ENCODE measurements at places on chromosomes 1 and 21. TPM values are rescaled to one million over a fixed set of nuclear protein-coding genes. Genes with fewer than 3 reads are reported as not detected.

The TBX19 gene
- total RNA-seq: 3.5 TPM

The PRAMEF10 gene
- not detected for total RNA-seq

The SFT2D2 gene
- total RNA-seq: 87.6 TPM

The GJA4 gene
- total RNA-seq: 20.0 TPM

The S100PBP gene
- total RNA-seq: 34.9 TPM

The PERM1 gene
- 0.35 TPM for total RNA-seq

The OLIG2 gene
- not detected for total RNA-seq

The SPRR4 gene
- total RNA-seq: not detected

The TOE1 gene
- 8.2 TPM for total RNA-seq

DNA sequence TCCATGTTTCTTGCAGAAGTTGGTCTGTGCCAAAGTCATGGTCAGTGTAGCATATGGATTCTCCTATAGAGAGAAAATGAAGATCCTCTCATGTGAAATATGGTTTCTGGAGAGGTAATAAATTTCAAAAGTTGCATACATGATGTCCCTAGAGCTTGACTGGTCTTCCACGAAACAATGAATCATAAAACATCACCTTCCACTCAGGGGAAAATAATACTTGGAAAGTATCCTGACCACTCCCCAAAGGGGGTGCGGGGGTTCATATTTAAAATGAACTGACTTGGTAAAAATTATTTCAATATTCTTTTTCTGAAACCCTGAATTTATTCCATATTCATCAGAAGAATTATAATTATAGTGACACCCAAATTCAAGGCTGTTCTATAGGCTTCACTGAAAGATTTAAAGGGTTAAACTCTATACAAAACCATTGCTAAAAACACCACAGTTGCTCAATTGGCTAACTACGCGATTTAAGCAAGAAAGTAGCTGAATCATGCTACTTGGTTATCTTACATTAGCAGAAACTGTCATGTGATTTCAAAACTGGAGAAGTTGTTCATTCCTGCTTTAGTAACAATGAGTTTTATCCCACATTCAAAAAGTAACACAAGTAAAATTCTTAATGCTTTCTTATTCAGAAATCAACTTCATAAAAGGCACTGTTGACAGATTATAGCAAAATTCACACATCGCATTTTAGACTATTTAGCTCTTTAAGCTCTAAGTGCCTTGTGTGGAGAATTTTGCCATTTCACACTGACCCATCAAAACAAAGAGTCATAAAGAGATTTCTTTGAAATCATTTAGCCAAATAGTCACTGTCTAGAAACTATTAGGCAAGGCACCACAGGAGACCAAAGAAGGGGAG is 5.3 kb downstream of the CREG1 start:
- peaks cover 26% of the 10 kb centered on the region for H3K4me1 ChIP-seq
- H3K27ac ChIP-seq: peak overlapping the region; percentile 73
- peaks cover 42% of the 10 kb centered on the region for H3K36me3 ChIP-seq
- peak overlapping the region; percentile 9 for H3K4me3 ChIP-seq

GRCh38 chr1:78291872-78292271 is 198.9 kb upstream of the PTGFR start:
- H3K27me3 ChIP-seq: no peaks in the 10 kb centered on the region
- H3K4me1 ChIP-seq: no peaks in the 10 kb centered on the region
- H3K36me3 ChIP-seq: no peaks in the 10 kb centered on the region
- H3K27ac ChIP-seq: no peak overlapping the region

GRCh38 chr21:31937303-31937702 is 64.5 kb downstream of the HUNK start:
- DNase-seq: no peak
- no peaks in the 10 kb centered on the region for H3K4me1 ChIP-seq
- no peaks in the 10 kb centered on the region for H3K27me3 ChIP-seq
- no peaks in the 10 kb centered on the region for H3K36me3 ChIP-seq

DNA sequence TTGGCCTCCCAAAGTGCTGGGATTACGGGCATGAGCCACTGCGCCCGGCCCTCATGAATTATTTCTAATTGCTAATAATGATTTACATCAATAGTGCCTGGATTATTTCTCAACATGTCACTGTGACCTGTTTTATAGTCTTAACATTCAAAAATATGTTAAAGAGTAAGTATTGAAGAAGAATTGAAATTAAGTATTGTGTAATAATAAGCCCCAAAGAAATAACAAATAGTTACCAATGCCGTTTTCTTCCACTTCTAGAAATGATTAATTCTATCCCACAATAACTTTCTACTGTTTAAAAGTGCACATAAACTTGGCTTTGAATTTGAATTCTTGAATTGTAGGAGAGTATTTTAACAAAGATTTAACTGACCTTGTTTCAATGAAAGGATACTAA is 19.5 kb downstream of the SPATA17 start:
- H3K27me3 ChIP-seq: no peaks in the 10 kb centered on the region
- no peak overlapping the region for H3K4me3 ChIP-seq
- no peaks in the 10 kb centered on the region for H3K4me1 ChIP-seq
- no peak for DNase-seq
- no peaks in the 10 kb centered on the region for H3K36me3 ChIP-seq

GRCh38 chr1:182395906-182396305 is 4.3 kb upstream of the GLUL start:
- H3K4me1 ChIP-seq: peaks cover 25% of the 10 kb centered on the region
- H3K4me3 ChIP-seq: no peak overlapping the region
- H3K27ac ChIP-seq: no peak overlapping the region
- H3K36me3 ChIP-seq: no peaks in the 10 kb centered on the region
- H3K27me3 ChIP-seq: no peaks in the 10 kb centered on the region
- DNase-seq: no peak

DNA sequence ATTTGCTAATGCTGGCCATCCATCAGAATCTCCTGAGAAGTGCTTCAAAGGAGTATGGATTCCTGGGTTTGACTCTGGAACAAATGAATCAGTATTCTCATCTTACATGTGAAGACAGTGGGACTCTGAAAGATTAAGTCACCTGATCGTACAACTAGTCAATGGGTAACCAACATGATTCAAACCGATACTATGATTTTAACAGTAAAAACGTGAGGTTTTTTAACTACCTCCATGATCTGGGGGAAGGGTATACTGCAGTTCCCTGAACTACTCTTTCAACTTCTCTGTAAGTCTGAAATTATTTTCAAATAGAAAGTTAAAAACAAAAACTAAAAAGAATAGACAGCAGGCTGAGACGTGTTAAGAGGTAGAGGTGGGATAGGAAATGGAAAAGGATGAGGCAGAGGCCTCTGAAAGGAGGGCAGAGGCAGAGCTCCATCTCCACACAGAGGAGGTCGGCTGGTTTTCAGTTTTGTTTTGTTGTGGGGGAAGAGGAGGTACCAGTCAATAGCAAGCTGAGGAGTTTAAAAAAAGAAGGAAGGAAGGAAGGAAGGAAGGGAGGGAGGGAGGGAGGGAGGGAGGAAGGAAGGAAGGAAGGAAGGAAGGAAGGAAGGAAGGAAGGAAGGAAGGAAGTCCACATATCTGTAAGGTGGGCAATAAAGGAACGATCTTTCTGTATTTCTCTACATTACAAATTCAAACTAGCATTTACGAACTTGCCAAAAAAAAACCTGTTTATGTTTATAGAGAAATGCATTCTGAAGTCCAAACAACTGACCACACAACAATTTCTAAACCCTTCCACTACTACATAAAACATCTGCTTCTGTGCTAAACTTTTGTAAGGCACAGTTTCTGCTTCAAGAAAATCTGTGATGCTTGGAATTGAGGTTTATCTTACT is 213.1 kb downstream of the RERE start:
- H3K27ac ChIP-seq: no peak overlapping the region
- H3K4me1 ChIP-seq: peaks cover 3% of the 10 kb centered on the region

GRCh38 chr1:118047006-118047649 is 117.6 kb downstream of the WDR3 start:
- no peaks in the 10 kb centered on the region for H3K36me3 ChIP-seq
- no peak overlapping the region for H3K27ac ChIP-seq
- H3K4me1 ChIP-seq: no peaks in the 10 kb centered on the region
- no peak for DNase-seq

DNA sequence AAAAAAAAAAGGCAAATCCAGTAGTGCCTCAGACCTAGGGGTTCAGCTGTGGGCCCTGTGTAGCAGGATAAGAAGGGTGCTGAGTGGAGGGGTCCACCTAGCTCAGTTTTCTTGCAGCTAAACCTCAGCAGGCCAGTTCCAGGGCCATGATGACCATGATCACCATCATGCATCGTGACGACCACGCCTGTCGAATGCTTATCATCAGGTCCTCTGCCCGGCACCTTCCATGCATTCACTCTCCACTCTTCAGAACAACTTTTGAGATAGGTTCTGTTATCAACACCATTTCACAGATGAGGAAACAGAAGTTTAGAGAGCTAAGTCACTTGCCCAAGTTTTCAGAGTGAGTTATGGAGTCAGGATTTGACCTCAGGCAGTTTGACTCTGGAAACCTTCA is 54.9 kb downstream of the ACBD3 start:
- no peak overlapping the region for H3K4me3 ChIP-seq
- H3K27ac ChIP-seq: no peak overlapping the region
- no peaks in the 10 kb centered on the region for H3K27me3 ChIP-seq
- H3K36me3 ChIP-seq: no peaks in the 10 kb centered on the region
- peak; percentile 18 for DNase-seq

GRCh38 chr21:45295576-45296365 is 8.1 kb upstream of the POFUT2 start:
- H3K4me1 ChIP-seq: peaks cover 47% of the 10 kb centered on the region
- H3K4me3 ChIP-seq: no peak overlapping the region
- H3K27me3 ChIP-seq: no peaks in the 10 kb centered on the region
- no peak for DNase-seq
- H3K36me3 ChIP-seq: no peaks in the 10 kb centered on the region

DNA sequence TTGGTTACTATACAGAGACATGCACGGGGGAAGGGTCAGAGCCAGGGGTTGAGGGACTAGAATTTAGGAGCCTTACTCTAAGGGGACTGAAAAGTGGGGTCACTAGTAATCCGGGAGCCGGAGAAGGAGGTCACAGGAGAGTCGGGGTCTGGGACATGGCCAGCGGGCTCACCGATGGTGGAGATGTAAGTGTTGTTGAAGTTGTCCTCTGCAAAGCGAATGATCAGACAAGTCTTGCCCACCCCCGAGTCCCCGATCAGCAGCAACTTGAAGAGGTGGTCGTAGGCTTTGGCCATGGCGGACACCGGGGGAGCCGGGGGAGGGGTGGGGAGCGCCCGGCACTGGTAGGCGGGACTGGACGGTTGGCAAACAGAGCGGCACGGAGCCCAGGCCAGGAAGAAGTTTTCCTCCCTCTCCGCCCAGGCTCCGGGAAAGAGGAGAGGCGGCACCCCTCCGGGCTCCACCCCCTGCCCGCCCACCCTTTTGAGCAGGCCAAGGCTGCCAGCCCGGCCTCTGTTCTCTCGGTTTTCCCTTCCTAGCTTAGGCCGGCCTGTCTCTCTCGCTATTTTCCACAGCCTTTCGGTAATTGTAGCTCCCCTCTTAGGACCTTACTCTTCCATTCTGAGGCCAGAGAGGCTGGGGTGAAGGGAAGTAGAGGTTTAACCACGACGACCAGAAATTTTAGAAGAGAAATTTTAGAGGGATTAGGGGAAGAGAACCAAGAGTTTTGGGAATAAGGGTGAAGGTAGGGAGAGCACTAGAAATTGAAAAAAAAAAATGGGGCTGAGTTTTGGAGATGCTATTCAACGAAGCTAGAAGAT is at the start of gene RAB13:
Gene RAB13, minus strand, starts transcription at position 399 of the 821 bp plus-strand sequence. Its CDS starts 103 bp downstream, at position 296.
- peak within 1 kb of the TSS; percentile 74 for H3K4me3 ChIP-seq
- no peaks in the 10 kb centered on the region for H3K27me3 ChIP-seq
- peak; percentile 93 for DNase-seq
- H3K27ac ChIP-seq: peak within 1 kb of the TSS; percentile 76
- peaks cover 14% of the 10 kb centered on the region for H3K4me1 ChIP-seq
- peaks cover 14% of the 10 kb centered on the region for H3K36me3 ChIP-seq

DNA sequence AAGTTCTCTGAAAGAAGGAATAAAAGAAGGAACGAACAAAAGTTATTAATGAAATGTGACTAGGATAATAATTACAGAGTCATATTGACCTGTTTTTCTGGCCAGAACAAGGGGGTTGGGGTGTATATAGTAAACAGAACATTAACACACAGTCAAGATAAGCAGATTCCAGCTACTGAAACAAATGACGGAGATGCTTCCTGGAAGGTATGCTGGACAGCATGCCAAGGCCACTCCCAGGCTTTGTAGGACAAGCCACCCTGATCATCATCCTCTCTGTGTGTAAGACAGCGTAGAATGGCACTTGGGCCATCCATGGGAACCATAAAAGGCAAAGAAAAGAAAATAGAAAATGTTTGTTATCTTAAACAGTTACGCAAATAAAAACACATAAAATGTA is 120.7 kb downstream of the TGFBR3 start:
- H3K36me3 ChIP-seq: no peaks in the 10 kb centered on the region
- H3K4me3 ChIP-seq: no peak overlapping the region
- no peak for DNase-seq

DNA sequence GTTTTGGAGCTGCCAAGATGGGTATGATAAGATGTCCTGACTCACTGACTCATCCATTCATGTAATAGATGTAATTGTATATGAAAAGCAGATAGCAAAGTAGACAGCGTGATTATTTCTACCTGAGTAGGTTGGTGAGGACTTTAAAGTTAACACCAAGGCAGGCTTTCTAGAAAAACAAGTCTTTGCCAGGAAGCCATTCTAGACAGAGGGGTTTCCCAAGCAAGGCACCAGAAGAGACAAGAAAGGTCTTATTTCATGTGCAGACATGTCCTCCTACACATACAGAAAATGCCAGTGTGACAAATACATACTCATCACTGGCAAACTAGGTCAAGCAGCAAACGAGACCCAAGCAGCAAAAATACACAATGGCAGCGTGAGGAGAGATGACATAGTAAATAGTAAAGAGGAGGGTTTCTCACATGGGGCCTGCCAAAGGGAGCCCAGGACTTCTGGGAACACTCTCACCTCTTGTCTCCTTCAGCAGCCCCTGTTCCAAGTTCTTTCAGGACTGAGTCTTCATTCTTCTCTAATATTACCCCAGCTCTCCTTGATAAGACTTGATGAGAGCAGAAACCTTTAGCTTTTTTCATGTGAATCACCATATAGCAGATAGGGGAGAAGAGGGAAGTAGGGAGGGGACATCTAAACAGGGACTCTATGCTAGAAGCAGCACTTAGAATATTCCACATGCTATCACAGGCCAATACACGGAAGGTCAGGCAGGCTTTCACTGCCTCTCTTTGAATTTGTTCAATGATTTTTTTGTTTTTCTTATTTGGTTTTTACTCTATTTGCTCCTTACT is 114.6 kb upstream of the ATP1B1 start:
- no peak for DNase-seq
- no peaks in the 10 kb centered on the region for H3K36me3 ChIP-seq
- no peaks in the 10 kb centered on the region for H3K4me1 ChIP-seq
- H3K27ac ChIP-seq: no peak overlapping the region
